ENCODE measurements at places on chromosomes 1 and 21.

- DNase-seq, result no peak
These were observed 43.7 kb downstream of the SEC16B start for GRCh38 chr1:177926201-177926600.

DNA sequence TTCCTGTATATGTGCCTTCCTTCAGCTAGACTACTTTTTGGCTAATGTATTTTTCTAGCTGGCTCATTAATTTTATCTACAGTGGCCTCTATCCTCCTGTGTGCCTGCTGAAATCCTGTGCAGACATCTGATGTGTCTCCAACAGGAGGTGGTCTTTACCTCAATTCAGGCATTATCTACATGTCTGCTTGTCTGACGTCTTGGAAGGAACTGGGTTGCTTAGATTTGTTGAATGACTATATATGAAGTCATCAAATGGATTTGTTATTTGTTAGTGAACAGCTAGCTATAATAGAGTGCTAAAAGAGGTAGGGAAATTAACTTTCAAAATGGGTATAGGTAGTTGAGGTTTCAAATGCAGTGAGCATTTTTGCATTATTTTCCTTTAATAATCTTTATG is 6.7 kb downstream of the RPL5 start:
- DNase-seq, result no peak

DNA sequence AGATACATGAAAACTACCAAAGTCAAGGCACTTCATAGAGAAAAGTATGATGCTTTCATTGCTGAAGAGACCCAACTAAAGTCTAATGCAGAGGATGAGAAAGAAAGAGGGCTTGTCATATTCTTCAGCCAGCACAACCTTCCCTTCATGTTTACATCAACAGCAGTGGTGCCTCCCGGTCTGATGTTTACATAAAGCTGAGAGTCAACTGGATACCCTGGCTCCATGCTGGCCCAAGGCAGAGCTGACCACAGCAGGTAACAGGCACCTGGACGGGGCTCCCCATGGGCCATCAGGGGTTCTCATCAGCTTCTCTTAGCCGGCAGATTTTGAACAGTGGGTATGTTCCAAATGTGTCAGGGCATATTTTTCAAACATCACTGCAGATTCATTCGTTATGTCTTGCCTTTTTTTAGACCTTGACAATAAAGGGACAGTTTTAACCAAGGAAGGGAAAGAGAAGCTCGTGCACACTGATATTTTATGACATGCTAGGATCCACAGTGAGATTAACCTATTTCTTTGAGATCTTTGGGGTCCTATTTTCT is 117.1 kb downstream of the NRIP1 start:
- no peak for DNase-seq

GRCh38 chr1:208030288-208031091 is 119.6 kb upstream of the CD34 start:
- DNase-seq, result no peak

- no peak for DNase-seq
These were observed 45.5 kb upstream of the KCNJ15 start for GRCh38 chr21:38211321-38211720.

- DNase-seq, result no peak
These were observed 11.7 kb downstream of the PKN2 start for GRCh38 chr1:88695781-88696180.

DNA sequence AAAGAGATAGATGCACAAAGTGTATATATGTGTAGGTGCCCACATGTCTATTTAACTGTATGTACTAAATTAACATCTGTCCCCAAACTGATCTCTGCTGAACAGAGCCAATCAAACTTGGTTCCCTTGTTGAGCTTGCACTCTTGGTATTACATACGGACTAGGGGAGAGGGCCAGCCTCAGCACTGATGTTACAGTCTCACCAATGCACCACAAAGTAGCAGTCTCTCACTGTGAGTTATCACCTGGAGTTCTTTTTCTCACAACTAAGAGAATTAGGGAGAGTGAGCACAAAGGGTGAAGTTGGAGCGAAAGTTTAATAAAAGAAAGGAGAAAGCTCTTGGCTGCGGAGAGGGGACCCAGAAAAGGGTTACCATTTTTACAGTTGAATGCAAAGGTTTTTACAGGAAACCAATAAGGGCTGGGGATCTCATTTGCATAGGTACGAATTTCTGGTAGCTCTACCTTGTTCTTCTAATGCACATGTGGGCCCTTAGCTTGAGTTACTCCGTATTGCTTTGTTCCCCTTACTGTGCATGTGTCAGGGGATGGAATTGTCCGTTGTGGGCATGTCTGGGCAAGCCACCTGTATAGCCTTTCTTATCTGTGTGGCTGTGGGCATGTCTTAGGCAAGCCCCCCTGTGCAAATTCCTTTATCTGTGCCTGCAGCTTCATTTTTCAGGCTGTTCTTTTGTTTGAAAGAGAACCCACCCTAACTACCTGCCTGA is 13.3 kb upstream of the CHI3L2 start:
- DNase-seq, result no peak

DNA sequence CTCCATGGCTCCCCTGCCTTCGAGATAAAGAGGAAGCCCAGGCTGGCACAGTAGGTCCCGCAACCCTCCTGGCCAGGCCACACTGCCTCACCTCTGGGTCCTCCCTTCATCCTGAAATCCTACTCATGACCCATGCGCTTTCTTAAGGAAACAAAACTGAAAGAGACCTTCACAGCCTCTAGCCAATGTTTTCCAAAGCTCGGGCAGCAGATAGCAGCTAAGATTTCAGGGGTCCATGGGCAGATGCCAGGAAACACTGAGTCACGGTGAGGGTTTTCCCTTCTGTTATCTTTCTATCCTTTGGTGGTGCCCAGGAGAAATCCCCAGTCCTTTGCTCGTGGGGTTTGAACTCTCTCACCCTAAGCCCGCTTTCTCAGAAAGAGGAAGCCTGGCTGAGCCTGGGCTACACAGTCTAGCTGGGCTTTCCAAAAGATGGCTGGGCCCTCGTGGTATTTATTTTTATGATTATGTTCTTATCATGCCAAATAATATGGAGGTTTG is 26.6 kb downstream of the TTC39A start:
- no peak for DNase-seq

DNA sequence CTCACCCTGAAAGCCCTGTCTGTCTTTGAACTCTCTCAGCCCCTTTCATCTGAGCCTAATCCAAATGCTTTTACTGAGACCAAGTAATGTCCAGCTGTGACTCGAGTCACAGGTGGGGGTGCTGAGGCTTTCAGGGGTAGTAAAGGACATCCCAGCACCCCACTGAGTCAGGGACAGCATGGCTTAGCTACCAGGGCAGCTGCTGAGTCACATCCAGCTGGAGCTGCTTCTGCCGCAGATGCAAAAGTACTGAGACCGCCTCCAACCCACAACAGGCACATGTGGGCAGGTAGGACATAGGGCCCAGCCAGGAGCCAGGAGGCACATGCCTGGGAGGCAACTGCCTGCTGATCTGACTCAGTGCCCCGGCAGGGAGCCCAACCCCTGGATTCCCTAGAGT is 6.7 kb upstream of the VSIG8 start:
- no peak for DNase-seq
